NCI-H1105 treated with DMSO at 0.1 percent for 48 hours (cell line): ENCODE measurements at places on chromosomes 13 and 19.

GRCh38 chr13:20305587-20305986, 73.5 kb upstream of the GJB6 start:
- DNase-seq: no peak

GRCh38 chr13:21372530-21372929, 86.6 kb downstream of the ZDHHC20 start:
- no peak for DNase-seq

DNA sequence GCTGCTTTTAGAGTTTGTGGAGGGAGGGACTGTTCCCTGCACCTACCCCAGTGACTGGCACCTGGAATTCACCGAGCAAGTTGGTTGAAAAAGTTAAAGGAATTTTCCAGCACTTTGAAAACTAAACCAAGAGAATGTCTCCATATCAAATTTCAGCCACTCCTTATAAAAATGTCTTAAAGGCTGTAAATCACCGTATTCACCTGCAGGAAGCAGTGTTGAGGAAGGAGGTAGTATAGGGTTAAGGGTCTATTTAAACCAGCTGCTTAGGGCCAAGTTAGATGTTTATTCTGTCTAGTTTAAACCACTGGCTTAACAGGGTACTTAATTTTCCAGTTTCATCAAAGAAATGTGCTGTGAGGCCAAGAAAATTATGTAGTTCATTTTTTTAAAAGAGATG, 3.8 kb upstream of the RAB20 start:
- no peak for DNase-seq

DNA sequence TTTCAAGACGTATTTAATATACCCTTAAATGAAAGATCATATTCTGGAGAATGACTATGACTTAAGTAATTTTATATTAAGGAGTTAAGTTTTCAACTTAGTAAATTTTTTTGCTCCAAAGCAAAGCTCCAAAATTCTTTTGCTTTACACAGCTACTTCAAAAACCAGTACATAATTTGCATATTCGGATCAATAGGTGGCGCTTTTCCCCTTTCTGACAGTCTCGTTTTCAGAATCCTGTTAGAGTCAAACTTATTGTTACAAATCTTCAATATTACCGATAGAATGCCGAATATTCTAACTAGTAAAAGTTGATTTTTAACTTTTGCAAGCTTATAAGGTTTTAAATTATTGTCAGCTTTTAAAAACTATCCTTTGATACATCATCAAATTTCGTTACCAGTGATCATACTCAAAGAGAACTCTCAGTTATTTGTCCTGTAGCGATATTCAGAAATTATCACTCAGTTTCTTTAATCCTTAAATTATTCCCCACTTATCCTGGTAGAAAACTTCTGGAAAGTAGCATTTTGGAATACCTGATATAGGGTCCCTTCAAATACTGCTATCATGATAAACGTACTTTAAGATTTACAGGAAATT, 852.7 kb upstream of the KLHL1 start:
- DNase-seq: peak; percentile 9

- DNase-seq: peak; percentile 85
These were observed at the start of gene CRB3 for GRCh38 chr19:6464070-6464873. TSS of gene CRB3 (plus strand) at chr19:6464271. CDS start at chr19:6464702, 431 bp downstream.

- DNase-seq: no peak
These were observed 21.1 kb upstream of the CEACAM21 start for GRCh38 chr19:41554907-41555306.
